ENCODE measurements at places on chromosomes 7 and 10.

GRCh38 chr7:92762851-92763250, 73.5 kb downstream of the CDK6 start:
- DNase-seq: no peak

GRCh38 chr7:81725003-81725811, 44.6 kb downstream of the HGF start:
- DNase-seq: peak; percentile 52

DNA sequence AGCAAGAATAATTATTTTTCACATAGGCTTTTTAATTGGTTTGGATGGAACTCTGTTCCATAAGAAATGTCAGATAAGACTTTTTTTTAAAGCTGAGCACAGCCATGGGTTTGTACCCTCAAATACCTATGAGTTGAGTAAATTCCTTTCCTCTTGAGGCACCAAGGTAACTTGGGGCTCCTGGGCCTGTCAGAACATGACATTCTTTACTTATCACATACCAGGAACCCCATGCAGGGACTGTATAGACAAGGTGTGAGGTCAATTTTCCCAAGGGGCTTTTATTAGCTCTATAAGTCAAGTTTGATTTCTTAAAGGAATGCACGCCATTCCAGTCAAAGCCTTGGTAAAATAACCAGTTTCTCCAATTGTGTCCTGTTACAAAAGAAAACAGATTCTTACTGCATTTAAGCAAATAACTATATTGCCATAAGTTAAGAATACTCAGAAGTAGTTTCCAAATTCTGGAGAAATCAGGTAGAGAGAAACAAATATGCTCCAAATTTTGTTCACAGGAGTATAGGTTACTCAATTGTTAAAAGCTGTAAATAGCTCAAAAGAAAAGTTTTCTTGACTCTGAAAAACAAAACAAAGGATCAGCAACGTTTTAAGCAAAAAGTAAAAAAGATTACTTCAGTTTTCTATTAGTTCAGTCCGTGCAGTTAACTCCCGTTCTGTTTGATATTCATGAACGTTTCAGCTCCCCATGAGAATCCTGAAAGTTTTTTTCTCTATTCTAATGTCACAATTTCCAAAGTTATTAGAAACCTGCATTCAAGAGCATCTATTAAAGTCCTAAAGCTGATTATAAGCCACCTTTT, 167.5 kb upstream of the NAMPT start:
- no peak for DNase-seq

DNA sequence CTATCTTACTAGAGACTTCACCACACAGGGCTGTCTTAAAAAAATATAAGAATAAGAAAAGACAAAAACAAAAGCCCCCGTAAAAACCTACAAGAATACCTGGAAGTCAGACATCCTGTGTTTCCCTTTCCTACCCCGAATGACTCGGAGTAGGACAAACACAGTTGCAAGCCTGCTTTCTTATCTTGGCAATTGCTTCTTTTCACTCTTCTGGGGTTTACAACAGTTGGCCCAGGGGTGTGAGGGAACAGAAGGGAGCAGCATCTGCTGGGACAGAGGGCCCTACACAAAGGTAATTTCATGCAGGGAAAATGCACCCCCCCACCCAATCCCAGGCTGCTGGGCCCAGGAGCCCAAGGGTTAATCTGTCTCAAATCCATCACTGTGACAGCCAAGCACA, 220.6 kb downstream of the ARHGAP12 start:
- DNase-seq: no peak

DNA sequence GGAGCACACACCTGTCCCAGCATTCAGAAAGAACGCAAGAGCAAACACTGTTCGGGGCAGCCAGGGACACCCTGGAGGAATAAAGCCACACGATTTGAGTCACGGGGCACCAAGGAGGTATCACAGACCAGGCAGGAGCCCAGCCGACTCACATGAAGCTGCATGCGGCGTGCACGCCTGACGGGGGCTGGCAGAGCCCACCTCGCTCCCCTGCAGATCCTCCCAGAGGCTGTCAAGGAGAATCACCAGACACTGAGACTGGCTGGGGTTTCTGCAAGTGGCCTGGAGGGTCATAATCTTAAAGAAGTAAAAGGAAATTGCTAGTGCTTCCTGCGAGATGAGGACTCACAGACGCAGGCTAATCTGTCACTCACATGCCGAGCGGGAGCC, 61.6 kb downstream of the TCERG1L start:
- DNase-seq: no peak

DNA sequence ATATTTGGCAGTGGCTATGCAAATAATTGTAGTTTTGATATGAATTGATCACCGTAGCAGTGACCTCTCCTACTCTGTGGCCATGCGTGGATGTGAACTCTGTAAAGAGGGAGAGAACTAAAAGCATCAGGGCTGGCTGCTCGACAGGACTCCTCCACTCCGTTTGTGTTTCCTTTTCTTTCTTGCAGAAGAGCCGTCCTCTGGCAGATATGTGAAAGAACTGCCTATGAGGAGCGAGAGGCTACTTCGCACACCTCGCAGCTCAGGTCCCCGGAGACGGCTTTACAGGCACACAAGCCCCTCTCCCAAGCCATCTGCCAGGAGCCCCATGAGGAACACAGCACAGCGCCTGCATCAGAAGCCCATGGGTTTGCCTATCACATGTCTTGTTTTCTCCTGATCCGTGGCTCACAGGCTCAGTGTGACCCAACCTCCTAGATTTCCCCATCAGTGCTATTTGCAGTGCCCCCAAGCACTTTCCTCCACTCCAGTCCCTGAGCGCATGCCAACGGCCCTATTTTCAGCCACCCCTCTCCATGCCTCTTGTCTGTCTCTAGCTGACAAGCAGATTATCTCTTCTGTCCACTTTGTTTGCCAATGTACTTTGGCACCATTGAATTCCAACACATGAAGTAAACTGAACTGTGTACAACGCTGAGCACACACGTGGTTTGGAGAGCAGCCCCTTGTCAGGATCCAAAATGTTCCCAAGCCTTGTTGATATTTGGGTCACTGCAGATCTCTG, 164.3 kb upstream of the AKR1E2 start:
- DNase-seq: no peak

- peak; percentile 81 for DNase-seq
Measured at GRCh38 chr7:3267966-3268690, 32.9 kb upstream of the SDK1 start.

GRCh38 chr7:98778421-98778820, 91.4 kb downstream of the TMEM130 start:
- DNase-seq: no peak

DNA sequence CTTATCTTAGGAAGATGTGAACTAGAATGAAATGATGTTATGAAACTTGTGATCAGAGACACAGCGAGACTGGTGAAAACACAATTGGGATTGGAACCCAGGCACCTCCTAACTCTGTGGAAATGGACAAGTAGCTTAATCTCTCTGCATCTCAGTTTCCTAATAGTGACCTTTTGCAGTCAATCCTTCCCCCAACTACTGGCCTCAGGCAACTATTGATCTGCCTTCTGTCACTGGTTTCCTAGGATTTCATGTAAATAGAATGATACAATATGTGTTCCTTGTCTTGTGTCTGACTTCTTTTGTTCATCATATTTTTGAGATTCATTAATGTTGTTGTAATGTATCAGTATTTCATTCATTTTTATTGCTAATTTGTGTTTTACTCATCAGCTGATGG, 341.7 kb downstream of the REEP3 start:
- DNase-seq: no peak

DNA sequence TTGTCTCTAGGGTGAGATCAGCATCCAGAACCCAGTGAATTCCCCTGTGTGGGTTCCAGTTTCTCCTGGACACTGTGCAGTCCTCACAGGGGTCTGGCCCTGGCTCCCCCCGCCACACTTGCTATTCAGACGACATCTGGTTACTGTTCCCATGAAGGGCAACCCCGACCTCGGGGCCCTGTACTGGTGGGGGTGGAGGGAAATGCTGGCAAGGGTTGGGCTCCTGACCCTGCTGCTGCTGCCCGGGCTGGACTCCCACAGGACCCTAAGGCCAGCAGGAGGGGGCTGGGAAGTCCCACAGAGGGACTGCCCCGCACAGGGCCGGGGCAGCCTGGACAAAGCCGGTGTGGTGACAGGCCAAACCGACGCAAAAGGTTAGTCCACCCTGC, 768 bp upstream of the CPA1 start:
- DNase-seq: no peak

DNA sequence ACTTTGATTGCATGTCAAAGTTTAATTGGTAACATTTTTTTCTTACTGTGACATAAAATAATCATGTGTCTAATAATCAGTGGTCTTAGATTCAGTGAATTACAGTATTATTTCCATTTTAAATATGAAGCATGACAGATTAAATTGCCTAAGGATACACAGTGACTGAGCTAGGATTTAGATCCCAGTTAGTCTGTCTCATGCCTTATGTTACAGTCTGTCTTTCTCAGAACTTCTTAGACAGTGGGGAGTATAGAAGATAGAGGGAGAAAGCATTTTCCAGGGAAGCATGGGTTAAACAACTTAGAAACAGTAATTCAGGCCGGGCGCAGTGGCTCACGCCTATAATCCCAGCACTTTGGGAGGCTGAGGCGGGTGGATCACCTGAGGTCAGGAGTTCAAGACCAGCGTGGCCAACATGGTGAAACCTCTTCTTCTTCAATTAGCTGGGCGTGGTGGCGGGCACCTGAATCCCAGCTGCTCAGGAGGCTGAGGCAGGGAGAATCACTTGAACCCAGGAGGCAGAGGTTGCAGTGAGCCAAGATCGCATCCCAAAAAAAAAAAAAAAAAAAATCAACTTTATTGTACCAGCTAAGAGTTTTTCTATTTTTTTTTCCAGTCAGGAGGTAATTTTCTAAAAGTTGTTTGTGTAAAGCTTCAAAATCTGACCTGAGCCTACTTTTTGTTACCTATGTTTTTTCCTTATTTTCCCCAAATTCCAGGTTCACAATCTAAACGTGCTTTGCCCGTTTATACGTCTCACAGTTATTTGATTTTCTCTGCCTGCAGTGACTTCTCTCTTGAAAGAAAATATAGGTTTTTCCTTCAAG, 3.3 kb downstream of the CASD1 start:
- no peak for DNase-seq

DNA sequence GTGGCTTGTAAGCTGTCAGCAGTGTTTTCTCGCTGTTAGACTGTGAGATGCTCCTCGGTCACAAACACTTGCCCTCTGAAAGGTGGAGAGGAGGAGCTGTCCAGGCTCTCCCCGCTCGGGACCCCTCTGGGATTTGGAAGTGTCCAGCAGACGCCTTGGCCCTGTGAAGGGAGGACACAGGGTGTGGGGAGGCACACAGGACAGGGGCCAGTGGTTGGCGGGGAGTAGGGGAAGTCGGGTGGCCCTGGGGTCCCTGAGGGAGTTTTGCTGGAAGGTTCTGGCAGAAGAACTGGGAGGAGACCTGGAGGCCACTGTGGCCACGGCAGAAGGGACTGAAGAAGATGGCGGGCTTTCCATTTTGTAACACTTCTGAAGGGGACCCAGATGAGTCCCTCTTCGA, 47.2 kb upstream of the DPYSL4 start:
- no peak for DNase-seq

GRCh38 chr7:101804967-101805366, 12.5 kb upstream of the CUX1 start:
- no peak for DNase-seq

DNA sequence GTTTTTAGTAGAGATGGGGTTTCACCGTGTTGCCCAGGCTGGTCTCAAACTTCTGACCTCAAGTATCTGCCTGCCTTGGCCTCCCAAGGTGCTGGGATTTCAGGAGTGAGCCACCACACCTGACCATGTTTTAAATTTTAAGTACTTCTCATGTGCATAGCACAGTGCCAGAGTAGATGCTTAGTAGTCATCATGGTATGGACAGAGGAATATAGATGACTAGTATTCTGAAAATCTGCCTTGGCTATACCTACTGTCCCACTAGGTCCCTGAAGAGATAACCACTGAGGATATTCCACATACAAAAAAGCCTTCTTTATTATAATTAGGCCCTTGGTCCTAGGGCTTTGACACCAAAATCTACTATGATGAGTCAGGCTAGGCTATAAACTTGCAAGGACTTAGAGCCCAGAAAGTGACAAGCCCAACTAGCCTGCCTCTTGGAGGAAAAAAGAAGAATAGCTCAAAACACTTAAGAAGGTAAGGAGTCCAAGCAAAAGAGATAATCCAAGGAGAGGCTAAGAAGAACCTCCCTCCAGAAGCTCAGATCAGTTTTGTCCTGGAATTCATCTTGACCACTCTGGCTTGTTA, 34.0 kb downstream of the LUC7L2 start:
- DNase-seq: no peak

- DNase-seq: no peak
Measured at GRCh38 chr7:125423458-125424155, 494.0 kb upstream of the POT1 start.

- DNase-seq: no peak
Measured at GRCh38 chr10:15196021-15196834, 27.7 kb upstream of the NMT2 start.

- no peak for DNase-seq
Measured at GRCh38 chr7:153110606-153111005, 351.1 kb downstream of the ACTR3B start.

DNA sequence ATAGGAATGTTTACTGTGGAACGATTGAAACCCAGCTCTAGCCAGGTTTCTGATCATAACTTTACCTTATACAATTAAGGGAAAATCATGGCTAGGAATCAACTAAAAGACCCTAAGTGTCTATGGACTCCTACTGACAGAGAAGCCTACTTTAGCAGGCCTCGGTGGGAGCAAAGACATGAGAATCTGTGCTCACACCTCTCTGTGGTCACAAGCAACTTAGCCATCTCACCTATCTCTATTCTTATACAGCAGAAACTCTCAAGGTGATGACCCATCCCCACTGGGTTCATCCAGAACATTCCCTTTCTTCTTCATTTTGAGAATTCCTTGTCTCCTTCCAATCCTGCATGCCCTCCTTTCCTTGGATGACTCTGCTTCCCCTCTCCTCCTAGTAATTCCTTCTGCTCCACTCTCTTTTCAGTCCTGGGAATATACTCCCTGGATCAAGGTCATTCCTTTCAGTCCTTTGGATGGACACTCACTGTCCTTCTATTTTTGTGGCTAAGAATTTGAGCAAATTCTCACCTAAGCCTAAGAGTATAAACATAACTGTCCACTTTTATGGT, 2.9 kb downstream of the BLNK start:
- DNase-seq: no peak

DNA sequence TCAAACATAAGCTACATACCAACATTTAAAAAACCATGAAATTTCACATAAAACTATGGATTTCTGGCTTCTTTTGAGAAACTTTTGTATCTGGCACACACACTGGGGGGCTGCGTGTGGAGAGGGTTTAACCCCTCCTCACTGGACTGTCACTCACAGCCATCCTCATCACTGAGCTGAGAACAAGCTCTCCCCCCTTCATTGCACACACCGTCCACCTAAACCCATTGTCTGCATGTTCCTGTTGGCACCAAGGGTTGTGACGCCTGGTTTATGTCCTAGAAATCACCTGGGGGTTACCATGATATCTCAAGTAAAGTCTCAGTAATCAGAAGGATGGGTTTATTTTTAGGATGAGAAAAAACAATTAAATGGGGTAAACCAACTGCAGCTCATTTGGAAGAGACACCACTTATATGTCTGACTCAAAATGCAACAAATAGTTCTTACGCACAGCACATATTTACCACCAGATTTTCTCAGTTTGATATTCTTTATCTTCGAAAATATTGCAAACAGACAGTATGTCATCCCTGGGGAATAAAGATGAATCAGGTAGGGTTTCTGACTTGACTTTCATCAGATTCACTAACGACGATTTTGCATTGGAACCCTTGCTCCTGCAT, 218.5 kb upstream of the KLF6 start:
- no peak for DNase-seq

All from fibroblast of skin of right biceps (primary cell).